Activated T-cell treated with anti-CD3 and anti-CD28 coated beads, Interleukin-2, amount 50 U/mL, for 4 hours (primary cell): ENCODE measurements at places on chromosomes 13 and 19.
A peak's percentile ranks its signal among the peaks of the same experiment; 100 is the strongest.

DNA sequence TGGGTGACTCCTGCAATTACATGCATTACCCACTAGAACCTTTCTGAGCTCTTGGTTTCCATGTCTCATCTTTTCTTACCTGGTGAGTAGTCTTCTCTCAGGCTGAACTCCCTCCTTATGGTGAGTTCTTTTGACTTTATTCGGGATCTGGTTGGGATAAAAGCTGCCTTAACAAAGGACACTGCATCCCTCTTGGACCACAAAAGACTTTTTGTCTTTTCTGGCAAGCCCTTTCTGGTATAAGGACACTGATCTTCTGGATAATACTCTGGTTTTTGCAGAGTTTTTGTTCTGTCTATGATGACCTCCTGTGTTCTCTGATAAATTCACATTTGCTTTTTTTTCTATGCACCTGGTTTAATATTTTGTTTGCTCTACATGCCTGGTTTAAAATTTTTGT lies 66.7 kb downstream of the SLITRK1 start:
- DNase-seq, result no peak

DNA sequence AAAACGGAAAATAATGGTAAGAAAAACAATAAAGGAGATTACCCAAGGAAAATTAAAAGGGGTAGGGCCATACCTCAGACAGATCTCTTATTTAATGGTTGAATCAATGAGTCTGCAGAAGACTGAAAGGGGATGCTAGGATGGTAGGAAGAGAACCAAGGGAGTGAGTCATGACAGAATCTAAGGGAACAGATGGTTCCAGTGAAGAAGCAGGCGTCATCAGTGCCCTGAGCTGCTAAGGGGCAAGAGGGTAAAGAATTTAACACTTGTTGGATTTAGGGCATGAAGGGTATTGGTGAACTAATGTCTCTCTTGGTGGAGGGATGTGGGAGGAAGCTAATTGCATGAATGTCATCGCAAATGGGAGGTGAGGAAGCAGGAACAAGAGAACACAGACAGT lies 329.2 kb upstream of the TSHZ3 start:
- no peak for DNase-seq

GRCh38 chr19:7461841-7462629 lies 26.8 kb downstream of the PEX11G start:
- no peak for DNase-seq

- no peak for DNase-seq
Measured at GRCh38 chr13:59356607-59357006, 807.1 kb downstream of the DIAPH3 start.

DNA sequence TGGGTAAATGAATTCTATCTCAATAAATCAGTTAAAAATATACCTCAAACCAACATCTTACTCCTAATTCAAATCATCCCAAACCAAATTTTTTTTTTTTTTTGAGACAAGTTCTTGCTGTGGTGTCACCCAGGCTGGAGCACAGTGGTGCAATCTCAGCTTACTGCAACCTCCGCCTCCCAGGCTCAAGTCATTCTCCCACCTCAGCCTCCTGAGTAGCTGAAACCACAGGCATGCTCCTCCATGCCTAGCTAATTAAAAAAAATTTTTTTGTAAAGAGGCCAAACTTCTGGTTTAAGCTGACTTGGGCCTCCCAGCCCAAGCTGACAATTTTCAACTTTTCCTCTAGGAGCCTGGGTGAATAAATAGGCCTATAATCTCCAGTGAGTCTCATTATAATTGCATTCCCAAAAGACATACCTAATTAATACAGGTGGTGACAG lies 22.1 kb upstream of the OLFM2 start:
- no peak for DNase-seq

DNA sequence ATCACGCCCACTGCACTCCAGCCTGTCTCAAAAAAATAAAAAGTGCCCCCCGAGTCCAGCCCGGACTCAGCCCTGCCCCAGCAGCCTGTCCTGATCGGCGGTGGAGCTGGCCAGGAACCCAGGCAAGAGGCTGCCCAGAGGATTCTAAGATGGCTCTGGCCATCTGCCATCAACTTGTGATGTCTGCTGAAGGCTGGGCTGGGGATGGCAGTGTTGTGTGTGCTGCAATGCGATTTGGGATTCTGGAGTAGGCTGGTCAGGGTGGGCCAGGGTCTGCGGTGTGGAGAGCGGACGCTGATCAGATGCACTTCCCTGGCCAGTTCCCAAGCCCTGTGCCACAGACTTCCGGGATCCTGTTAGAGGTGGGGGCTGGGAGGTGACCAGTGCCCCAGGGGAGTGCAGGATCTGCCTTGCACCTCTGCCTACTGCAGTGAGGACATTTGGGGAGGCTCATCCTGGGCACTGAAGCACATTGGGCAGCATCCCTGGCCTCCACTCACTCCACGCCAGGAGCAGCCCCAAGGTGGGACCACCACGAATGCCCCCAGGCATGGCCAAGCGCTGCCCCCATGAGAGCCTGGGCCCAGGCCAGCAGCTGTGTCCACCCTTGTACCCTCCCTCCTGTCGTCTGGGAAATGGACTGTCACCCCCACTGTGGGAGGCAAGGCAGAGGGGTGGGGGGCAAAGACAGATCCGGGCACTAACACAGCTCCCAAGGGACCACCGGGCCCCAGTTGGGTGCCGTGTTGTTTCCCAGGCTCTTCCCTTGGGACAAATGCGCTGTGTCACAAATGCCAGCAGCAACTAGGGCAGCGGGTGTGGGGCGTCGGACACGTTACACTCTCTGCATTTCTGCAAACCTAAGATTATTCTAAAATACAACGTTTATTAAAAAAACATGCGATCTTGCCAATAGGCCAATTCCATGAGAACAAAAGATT lies 3.4 kb upstream of the TBXA2R start:
- no peak for DNase-seq

DNA sequence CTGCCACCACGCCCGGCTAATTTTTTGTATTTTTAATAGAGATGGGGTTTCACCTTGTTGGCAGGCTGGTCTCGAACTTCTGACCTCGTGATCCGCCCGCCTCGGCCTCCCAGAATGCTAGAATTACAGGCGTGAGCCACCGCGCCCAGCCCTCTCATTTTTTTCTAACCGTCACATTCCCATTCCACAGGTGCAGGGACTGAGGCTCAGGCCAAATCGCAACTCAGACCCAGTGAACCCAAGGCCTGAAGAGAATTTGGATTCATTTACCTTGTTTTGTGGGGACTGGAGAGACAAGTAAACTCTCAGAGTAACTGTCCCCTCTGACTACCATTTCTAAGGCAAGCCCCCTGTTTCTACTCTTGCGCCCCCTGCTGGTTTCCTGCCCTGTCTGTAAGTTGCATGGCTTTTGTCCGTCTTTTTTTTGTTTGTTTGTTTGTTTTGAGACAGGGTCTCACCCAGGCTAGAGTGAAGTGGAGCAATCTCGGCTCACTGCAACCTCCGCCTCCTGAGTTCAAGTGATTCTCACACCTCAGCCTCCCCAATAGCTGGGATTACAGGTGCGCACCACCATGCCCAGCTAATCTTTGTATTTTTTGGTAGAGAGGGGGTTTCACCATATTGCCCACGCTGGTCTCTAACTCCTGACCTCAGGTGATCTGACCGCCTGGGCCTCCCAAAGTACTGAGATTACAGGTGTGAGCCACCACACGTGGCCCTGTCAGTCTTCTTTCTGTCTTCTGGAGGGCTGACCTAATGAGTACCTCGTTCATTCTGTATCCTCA lies 2.3 kb upstream of the STRN4 start:
- DNase-seq, result peak; percentile 74

- no peak for DNase-seq
Measured at GRCh38 chr13:80038371-80038770, 302.6 kb downstream of the SPRY2 start.

- no peak for DNase-seq
Measured at GRCh38 chr13:60032851-60033250, 130.9 kb downstream of the DIAPH3 start.

DNA sequence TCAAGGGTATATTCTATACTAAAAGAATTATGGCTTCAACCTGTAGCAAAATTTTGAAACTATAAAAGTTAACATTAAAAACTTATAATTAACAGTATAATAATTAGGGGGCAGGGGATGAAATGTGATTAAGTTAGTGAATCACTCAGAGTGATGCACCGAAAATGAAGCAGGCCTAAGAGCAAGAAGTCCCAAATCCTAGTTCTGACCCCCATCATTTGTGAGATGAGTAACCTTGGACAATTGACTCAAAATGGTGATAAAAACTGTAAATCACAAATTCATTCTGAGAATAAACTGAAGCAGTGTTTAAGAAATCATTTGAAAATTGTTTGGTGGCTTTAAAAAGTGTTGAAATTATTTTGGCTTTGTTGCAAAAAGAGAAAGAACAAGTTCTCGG lies 56.8 kb downstream of the KLF12 start:
- no peak for DNase-seq

GRCh38 chr13:112912726-112913440 lies 56.1 kb upstream of the MCF2L start:
- DNase-seq, result no peak

GRCh38 chr13:23753458-23753857 lies 135.7 kb downstream of the MIPEP start:
- no peak for DNase-seq

DNA sequence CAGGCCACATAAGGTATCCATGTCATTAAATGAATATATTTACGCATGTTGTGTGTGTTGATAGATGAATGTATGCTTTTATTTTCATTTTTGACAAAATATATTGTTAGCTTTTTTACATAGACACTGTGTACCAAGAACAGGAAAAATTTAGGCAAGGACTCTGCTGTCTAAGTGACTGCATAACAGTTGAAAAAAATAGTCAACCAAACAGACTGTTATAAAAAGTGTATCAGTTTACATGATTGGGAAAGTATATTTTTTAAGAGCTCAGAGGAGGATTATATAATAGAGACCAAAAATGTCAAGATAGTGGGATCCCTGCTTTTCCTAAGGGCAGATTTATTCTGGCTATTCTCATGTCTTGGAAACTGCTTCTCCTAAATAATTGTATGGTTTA lies 858.0 kb downstream of the SLITRK1 start:
- no peak for DNase-seq

- DNase-seq, result no peak
Measured at GRCh38 chr19:3664879-3665642, 35.2 kb downstream of the PIP5K1C start.

GRCh38 chr13:114062754-114063153 lies 69.7 kb downstream of the RASA3 start:
- DNase-seq, result no peak

DNA sequence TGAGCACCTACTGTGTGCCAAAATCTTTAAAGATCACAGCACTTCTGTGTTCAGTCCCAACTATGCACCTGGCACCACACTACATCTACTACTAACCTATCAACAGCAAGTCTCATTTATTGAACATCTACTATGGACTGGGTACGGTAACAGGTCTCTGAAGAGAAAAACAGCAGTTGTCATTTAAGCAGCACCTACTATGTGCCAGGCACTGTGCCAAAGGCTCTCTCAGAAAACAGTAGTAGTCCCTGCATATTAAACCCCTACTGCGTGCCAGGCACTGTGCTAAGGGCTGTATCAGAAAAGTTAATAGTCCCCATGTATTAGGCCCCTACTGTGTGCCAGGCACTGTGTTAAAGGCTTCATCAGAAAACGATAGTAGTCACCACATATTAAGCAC lies 106.2 kb downstream of the PTPRS start:
- DNase-seq, result no peak

GRCh38 chr13:97945342-97945741 lies 8.1 kb upstream of the IPO5 start:
- no peak for DNase-seq

GRCh38 chr13:30735025-30735871 lies at the start of gene ALOX5AP:
ALOX5AP (plus strand) TSS chr13:30735543; CDS start chr13:30735606, 63 bp downstream.
- DNase-seq, result no peak

- no peak for DNase-seq
Measured at GRCh38 chr13:97659602-97660001, 225.6 kb downstream of the RAP2A start.

GRCh38 chr19:38774181-38774950 lies 1.0 kb upstream of the LGALS7 start:
- no peak for DNase-seq

GRCh38 chr13:45276913-45277312 lies 64.1 kb downstream of the TPT1 start:
- no peak for DNase-seq

GRCh38 chr13:106331116-106331515 lies 204.3 kb downstream of the EFNB2 start:
- no peak for DNase-seq

DNA sequence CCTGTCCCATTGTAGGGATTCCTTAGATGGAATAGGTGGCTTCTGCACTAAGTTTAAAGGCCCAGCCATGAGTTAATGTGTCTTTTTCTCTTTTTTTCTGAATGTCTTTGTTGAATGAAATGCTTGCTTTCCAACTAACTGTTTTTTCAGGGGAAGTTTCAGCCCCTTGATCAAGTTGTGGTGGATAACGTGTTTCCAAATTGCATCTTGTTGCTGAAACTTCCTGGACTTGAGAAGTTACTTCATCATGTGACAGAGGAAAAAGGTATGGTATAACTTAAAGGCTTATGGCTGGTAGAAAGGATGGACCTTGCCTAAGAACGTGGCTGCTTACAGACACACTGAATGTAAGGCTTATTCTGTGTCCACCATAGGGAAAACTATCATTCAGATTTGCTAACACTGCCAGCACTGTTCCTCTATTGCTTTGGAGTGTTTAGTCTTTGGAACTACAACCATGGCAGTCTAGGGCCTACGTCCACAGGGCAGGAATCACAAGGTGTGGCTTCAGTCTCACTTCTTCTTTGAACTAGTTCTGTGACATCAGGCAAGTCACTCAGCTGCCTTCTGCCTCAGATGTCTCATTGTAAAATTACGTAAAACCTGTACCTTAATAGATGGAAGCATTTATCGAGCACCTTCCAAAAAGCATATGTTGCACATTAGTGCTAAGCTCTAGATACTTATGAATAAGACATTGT lies 25.3 kb downstream of the RNASEH2B start:
- no peak for DNase-seq

GRCh38 chr13:99433543-99434075 lies 67.7 kb upstream of the TM9SF2 start:
- DNase-seq, result no peak

- DNase-seq, result no peak
Measured at GRCh38 chr13:50794226-50794625, 49.3 kb downstream of the DLEU7 start.
